Fibroblast of villous mesenchyme (primary cell): ENCODE measurements at places on chromosomes 7 and 10. TPM values are rescaled to one million over a fixed set of nuclear protein-coding genes. Genes with fewer than 3 reads are reported as not detected.
A peak's percentile ranks its signal among the peaks of the same experiment; 100 is the strongest.

DNA sequence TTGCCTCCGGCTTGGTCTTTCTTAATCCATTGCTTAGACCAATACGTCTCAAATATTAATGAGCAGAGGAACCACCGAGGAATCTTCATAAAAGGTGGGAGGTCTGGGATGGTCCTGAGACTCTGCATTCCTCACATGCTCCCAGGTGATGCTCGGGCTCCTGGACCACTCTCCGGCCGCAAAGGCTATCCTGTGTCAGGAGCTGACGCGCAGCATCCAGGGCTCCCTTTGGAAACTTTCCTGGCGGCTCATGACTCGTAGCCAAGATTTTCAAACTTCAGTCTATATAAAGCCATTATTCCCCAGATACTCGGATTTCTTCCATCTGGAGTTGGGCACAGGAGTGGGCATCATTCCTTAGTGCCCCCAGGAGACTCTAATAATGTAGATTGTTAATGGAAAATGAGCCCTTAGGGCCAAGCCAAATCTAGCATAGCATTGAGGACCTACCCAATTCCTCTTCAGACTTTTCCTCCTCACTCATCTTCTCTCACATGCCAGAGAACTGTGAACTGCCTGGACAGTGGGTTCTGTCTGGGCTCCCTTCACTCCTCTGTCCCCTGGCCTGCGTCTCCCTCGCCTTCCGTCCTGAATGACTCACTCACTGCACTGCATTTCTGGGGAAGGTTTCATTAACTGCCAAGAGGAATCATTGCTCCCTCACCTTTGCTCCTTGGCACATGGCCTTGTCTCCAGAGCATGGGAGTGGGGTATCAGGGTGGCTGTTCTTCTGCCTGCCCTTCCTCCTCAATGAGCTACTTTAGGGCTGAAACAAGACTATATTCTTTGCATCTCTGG lies 89.3 kb downstream of the MKI67 start:
- peak; percentile 53 for DNase-seq

DNA sequence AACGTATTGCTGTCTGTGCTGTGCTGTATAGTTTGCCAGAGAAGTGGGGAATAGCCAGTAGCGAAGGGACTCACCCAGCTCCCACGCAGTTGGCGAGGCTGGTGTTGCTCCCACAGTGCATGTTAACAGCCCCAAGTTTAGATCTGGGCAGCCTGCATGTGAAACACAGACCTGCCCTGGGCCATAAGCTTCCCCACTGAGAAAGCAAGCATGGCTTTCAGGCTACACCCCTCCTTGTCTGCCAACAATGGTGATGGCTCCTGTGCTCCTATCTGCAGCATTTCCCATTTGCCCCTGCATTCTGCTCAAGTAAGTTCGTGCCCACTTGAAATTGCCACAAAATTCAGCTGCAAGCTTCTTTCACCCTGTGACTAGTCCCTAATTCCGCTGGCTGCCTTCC lies 57.5 kb downstream of the IPMK start:
- no peak for DNase-seq

DNA sequence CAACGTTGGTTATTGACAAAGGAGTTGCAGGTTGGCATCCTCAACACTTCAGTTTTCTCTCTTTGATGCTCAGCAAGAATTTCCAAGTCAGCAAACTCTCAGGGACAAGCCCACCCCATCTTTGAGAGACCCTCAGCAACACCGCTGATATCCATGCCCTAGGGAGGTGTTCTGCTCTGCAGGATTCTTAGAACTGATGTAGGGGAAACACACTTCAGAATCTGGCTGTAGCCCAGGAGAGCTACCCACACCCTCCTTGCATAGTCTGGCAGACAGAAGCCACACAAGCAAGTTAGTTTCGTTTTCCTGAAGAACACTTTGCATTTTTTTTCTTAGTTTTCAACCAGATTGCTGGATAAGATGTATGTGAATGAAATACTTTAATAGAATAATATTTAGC lies 822 bp downstream of the SAMD9L start:
- DNase-seq, result peak; percentile 64

GRCh38 chr7:16985621-16986020 lies 103.8 kb upstream of the AGR3 start:
- no peak for DNase-seq

Gene PLEKHS1
- under 0.01 TPM in 1 of 2 replicates, not detected in the other for total RNA-seq

Gene MXI1
- 7.7 and 8.2 TPM in 2 replicates for total RNA-seq
